ENCODE measurements at places on chromosomes 4 and X. TPM values are rescaled to one million over a fixed set of nuclear protein-coding genes. Genes with fewer than 3 reads are reported as not detected.
A peak's percentile ranks its signal among the peaks of the same experiment; 100 is the strongest.

GRCh38 chrX:130771230-130771629, 131.8 kb downstream of the ENOX2 start:
- DNase-seq: no peak

GRCh38 chr4:52071791-52072546, 20.9 kb downstream of the SPATA18 start:
- no peak for DNase-seq

DDX53 gene
- total RNA-seq: not detected

DNA sequence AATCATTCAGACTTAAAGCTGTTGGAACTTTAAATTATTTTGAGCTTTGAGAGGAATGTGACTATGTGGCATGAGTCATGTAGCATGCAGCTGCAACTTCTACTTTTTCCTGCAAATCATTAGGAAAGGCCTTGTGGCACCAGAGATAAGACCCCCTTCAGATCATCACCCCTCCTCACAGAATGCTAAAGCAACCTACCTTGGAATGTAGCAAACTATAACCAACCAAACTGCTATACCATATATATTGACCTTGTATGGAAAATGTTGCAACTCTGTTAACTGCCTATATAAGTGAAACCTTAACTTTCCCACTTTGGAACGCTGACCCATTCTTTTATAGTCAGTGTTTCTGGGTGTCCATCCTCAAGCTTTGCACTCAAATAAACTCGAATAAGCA, 32.0 kb downstream of the ATXN3L start:
- DNase-seq: no peak

GRCh38 chrX:16022580-16023200, 100.7 kb upstream of the GRPR start:
- no peak for DNase-seq

LETM1 gene
- 29.4 TPM for total RNA-seq

DNA sequence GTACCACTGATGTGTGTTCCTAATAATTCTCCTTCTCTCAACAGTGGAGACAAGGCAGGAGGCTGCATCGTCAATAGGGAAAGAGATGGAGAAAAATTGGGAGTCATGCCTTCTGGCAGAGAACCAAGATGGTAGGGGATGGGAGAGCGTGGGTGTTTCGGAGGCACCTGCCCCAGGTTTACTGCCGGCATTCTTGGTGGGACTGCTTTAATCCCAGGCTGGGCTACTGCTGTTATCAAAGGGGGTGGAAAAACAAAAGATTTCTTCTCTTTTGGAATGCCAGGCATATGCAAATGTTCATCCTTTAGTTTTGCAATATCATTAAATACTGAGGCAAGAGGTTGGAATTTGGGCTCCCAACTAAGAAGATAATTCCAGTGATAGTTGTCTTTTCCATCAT, 257.0 kb downstream of the DCHS2 start:
- no peak for DNase-seq

DNA sequence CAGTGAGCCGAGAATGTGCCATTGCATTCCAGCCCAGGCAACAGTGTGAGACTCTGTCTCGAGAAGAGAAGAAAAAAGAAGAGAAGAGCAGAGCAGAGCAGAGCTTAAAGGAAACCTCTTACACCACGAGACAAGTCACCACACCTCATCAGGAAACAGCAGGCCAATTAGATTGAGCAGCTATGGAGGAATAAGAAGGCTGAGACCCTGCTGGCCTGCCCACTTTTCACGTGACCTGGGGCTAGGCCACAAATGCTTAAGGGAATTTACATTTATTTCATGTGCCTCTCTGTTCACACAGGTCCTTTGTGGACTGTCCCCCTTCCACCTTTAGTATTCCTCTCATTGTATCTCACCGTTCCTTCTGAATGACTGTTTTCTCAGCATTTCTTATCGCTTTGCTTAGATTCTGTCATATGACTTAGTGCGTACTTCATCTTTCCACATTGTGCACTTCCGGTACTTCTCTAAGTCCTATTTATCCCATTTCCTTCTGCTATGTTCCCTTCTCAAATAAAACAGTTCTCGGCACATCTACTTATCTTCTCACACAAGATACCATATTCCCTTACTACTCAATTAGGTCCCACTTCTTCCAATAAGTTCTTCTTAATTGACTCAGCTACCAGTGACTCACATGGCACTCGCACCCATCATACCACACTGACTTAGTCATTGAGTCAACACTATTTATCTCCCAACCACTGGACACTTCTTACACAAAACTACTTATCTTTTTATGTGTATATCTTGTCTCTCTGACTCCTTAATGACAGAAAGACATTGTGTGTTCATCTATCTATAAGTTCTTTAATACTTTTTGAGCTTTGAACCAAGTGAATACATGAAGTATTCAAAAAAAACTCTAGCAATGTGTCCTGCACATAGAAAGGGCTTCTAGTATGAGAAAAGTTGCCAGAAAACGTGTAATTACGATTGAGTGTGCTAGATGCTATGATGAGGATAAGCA, 11.0 kb downstream of the CUL4B start:
- DNase-seq: peak; percentile 76

SPANXN3 gene
- not detected for total RNA-seq

RAB40AL gene
- total RNA-seq: 0.40 TPM

GRCh38 chrX:152154050-152154449, 15.7 kb upstream of the MAGEA10 start:
- DNase-seq: no peak

DBET gene
- total RNA-seq: not detected

SPIN2B gene
- total RNA-seq: 10.4 TPM

DNA sequence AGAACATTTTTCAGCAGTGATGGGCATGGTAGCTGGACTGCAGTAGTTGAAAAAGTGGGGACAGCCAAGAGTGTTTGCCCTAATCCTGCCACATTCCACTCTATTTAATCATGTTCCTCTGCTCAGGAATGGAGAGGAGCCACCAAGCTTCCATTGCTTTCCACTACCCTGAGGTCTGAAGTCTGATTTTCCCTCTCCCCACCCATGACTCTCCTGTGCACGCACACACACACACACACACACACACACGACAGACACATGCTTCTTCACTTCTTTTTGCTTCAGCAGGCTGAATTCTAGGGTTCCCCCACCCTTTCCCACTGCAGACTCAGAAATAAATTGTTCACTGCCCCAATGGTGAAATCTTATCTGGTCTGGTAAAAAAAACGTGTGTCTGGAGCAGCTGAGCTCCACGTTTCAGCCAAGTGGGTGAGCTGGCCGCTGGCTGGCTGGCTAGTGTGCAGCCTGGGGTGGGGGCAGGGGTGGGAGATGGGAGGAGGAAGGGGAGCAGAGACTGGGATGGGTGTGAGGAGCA, 142.7 kb upstream of the NALF2 start:
- no peak for DNase-seq

CAPN6 gene
- not detected for total RNA-seq

DSPP gene
- not detected for total RNA-seq

RPA4 gene
- not detected for total RNA-seq

SOWAHD gene
- total RNA-seq: 1.0 TPM

MAGIX gene
- total RNA-seq: 1.0 TPM

SPATA18 gene
- total RNA-seq: 13.2 TPM

GRCh38 chr4:11297201-11297600, 131.5 kb downstream of the HS3ST1 start:
- DNase-seq: no peak

DNA sequence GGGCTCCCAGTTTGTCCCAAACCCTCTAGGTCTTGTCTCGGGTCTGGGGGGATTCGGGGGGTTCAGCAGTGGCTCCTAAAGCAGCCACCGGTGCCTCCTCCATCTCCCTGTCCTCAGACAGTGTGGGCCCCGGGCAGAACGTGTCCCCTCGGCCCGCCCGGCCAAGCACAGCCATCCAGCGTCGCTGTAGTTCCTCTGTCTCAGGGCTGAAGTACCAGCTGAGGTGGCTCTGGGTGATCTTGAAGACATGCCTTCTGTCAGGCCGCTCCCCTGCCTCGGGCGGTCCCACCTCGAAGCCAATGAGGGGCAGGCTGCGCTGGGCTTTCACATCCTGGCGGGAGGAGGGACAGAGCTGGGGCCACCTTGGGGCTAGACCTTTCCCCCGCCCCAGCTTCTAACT, 5.9 kb downstream of the TSR2 start:
- no peak for DNase-seq
